ENCODE measurements at places on chromosomes 5 and 9.

DNA sequence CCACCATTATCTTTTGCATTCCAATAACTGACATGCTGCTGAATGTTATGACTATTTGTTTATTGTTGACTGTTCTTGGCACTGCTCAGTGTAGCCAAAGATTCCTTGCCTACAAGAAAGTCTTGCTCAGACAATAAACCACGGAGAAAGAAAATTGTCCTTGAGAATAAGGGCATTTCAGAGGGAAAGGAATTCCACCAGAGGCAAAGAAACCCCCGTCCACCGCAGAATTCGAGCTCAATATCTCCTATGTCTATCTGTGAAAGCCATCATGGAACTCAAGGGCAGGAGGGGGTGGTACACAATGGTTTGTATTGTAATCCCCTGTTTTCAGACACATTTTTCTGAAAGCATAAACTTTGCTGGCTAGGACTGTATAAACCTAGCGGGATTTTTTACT, 70.3 kb upstream of the ADAMTS16 start:
- no peak overlapping the region for H3K27ac ChIP-seq
- no peaks in the 10 kb centered on the region for H3K36me3 ChIP-seq
- DNase-seq: no peak
- peaks cover 6% of the 10 kb centered on the region for H3K4me1 ChIP-seq

- H3K27me3 ChIP-seq: no peaks in the 10 kb centered on the region
- H3K36me3 ChIP-seq: no peaks in the 10 kb centered on the region
- H3K27ac ChIP-seq: no peak overlapping the region
Observed at GRCh38 chr9:15249042-15249818, 57.8 kb downstream of the TTC39B start.

DNA sequence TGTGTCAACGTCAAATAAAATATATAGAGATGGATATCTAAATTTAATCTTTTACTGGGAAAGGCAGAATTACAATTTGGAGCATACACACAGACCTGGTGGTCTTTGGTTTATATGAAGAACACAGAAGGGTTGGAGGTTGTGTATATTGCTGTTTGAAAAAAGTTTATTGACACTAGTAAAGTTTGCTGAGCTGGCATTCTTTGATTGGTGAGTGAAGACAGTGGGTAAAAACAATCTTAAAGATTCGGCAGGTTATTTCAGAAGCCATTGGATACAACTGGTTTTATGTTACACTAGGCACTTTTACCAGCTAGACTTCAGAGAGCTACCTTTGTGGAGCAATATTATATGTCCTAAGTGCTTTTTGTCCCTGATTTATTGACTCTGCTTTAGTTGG, 27.2 kb downstream of the IZUMO3 start:
- no peaks in the 10 kb centered on the region for H3K4me1 ChIP-seq
- no peak overlapping the region for H3K27ac ChIP-seq
- H3K36me3 ChIP-seq: no peaks in the 10 kb centered on the region
- no peak overlapping the region for H3K4me3 ChIP-seq
- no peaks in the 10 kb centered on the region for H3K27me3 ChIP-seq
- no peak for DNase-seq

DNA sequence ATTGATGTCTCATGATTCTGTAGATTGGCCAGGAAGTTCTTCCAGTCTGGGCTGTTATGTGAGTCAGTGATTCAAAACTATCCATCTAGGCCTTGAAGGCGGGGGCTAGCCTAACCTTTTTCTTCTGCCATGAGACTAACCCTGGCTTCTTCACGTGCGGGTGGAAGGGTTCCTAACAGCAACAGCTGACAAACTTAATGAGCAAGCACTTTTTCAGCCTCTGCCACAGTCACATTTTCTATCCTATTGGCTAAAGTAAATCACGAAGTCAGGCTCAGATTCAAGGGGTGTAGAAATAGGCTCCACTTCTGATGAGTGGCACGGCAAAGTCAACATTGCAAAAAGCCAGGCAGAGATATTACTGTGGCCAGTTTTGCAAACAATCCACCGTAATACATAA, 68.4 kb downstream of the STK32A start:
- H3K27me3 ChIP-seq: no peaks in the 10 kb centered on the region
- peaks cover 2% of the 10 kb centered on the region for H3K4me1 ChIP-seq
- DNase-seq: no peak
- no peaks in the 10 kb centered on the region for H3K36me3 ChIP-seq
- H3K27ac ChIP-seq: no peak overlapping the region

GRCh38 chr5:53237876-53238275, 128.3 kb upstream of the MOCS2 start:
- H3K4me1 ChIP-seq: no peaks in the 10 kb centered on the region
- H3K27me3 ChIP-seq: no peaks in the 10 kb centered on the region
- no peak overlapping the region for H3K27ac ChIP-seq
- no peaks in the 10 kb centered on the region for H3K36me3 ChIP-seq
- no peak overlapping the region for H3K4me3 ChIP-seq
- no peak for DNase-seq

DNA sequence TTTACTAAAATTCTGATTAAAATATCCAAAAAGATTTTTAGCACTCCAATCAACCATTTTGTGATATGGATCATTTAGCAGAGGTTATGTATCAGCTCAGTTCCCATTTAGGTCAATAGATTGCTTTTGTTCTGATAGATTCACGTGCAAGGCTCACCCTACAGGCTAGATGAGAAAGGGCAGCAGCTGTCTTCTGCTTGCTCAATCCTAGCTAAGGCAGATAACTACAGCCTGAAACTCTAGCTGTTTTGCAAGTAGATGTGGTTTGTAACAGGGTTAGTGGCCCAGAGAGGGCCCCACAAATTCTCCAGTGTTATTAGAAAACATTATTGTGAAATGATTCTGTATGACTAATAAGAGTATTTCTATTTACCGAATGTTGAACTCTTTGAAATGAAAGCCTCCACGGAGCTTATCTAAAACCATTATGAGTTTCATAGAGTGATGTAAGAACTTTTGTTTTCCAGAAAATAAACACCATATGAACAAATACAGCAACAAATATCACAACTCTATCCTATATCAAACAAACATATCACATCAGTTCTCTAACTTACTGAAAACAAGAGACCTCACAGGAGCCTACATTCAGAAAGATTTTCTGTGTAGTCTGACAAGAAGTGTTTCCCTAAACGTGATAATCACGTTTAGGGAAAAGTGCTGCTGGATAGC, 841.9 kb upstream of the ACO1 start:
- no peaks in the 10 kb centered on the region for H3K4me1 ChIP-seq
- no peak overlapping the region for H3K4me3 ChIP-seq
- no peak overlapping the region for H3K27ac ChIP-seq
- DNase-seq: peak; percentile 16

DNA sequence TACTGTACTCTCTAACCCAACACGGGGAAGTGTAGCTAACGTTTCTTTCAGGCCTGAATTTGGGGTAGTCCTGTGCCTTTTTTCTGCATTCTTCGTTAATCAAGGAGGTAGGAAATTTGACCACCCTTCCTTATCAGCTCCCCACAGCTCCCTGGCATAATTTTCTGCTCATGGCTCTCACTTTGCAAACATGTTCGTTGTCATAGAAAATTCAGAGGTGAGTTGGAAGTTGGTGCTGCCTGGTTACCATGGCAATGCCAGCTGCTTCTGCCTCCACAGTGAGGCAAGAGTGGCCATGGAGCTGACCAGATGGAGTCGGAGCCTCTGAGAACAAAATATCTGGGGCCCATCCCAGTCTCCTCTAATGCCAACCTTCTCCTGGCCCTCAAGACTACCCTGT, 116.6 kb upstream of the BOD1 start:
- DNase-seq: no peak
- H3K4me1 ChIP-seq: peaks cover 3% of the 10 kb centered on the region
- H3K36me3 ChIP-seq: no peaks in the 10 kb centered on the region
- no peaks in the 10 kb centered on the region for H3K27me3 ChIP-seq
- no peak overlapping the region for H3K27ac ChIP-seq
- no peak overlapping the region for H3K4me3 ChIP-seq

DNA sequence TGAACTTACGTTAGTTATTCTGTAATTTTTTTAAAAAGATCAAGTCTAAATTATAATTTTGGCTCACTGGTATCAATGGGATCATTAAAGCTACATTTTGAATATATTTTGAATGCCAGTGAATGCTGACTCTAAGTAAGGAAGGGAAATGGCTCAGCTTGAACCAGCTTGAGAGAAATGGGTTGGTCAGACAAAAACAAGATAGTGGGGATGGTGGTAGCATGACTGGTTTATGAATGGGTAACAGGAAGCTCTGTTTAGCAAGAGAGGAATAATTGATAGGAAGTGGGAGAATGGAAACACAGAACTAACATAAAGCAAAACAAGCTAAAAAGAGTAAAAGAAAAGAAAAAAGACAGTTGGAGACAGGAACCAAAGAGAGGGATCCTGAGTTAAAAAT, 220.2 kb downstream of the ADAMTS6 start:
- H3K36me3 ChIP-seq: no peaks in the 10 kb centered on the region
- DNase-seq: no peak
- H3K27me3 ChIP-seq: no peaks in the 10 kb centered on the region
- H3K27ac ChIP-seq: no peak overlapping the region
- no peak overlapping the region for H3K4me3 ChIP-seq
- H3K4me1 ChIP-seq: peaks cover 7% of the 10 kb centered on the region

DNA sequence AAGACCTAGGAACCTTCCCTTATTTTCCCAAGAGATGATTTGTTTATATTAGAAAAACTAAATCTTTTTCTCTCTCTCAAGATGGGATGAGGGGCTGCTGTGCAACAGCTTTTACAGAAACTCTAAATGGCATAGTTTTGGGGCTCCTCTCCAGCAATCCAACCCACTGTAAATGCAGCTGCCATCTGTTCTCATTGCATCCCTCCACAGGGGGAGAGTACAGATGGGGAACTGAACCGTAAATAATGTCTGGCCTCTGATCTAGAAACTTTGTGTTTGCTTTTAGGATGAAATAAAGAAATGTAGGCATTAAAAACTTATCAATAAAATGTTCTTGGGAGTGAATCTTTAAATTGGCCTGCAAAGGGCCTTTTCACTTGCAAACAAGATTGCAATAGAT, 291.4 kb downstream of the MCTP1 start:
- no peak overlapping the region for H3K27ac ChIP-seq
- DNase-seq: no peak
- H3K4me1 ChIP-seq: no peaks in the 10 kb centered on the region
- no peaks in the 10 kb centered on the region for H3K27me3 ChIP-seq

DNA sequence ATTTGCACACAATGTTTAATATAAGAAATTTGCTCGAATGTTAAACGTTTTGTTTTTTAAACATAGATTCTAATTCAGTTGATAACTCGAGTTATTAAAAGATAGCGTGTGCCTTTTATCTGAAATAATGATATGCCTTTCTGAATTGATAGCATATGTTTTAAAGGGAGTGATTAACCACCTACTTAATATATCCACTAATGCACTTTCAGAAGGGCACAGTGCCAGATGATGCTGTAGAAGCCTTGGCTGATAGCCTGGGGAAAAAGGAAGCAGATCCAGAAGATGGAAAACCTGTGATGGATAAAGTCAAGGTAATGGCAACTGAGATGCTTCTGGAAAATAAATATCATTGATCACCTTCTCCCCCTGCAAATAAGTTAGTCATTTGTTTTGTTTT, 53.9 kb downstream of the ERAP1 start:
- no peaks in the 10 kb centered on the region for H3K27me3 ChIP-seq
- no peaks in the 10 kb centered on the region for H3K4me1 ChIP-seq
- no peaks in the 10 kb centered on the region for H3K36me3 ChIP-seq
- no peak overlapping the region for H3K4me3 ChIP-seq
- H3K27ac ChIP-seq: no peak overlapping the region

DNA sequence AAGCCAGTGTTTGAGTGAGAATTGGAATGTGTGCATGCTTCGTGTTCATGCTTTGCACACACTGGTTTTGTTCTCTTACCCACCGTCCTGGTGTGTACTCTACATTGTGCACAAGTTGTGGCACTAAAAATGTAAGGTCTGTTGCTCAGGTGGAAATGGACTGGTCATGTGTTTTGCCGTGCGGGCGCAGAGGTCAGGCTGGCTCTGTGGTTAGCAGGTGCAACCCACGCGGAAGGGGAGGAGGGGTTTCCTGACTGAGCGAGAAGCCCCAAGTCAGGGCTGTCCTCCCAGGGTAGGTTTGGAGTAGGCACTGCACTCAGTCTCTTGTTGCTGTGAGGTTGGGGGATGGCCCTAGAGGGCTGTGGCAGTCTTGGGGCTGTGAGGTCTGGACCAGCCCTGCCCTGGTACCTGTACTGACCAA, 86.6 kb downstream of the EHMT1 start:
- no peak for DNase-seq
- H3K27ac ChIP-seq: no peak overlapping the region
- no peaks in the 10 kb centered on the region for H3K27me3 ChIP-seq
- H3K4me3 ChIP-seq: no peak overlapping the region
- peaks cover 3% of the 10 kb centered on the region for H3K36me3 ChIP-seq

DNA sequence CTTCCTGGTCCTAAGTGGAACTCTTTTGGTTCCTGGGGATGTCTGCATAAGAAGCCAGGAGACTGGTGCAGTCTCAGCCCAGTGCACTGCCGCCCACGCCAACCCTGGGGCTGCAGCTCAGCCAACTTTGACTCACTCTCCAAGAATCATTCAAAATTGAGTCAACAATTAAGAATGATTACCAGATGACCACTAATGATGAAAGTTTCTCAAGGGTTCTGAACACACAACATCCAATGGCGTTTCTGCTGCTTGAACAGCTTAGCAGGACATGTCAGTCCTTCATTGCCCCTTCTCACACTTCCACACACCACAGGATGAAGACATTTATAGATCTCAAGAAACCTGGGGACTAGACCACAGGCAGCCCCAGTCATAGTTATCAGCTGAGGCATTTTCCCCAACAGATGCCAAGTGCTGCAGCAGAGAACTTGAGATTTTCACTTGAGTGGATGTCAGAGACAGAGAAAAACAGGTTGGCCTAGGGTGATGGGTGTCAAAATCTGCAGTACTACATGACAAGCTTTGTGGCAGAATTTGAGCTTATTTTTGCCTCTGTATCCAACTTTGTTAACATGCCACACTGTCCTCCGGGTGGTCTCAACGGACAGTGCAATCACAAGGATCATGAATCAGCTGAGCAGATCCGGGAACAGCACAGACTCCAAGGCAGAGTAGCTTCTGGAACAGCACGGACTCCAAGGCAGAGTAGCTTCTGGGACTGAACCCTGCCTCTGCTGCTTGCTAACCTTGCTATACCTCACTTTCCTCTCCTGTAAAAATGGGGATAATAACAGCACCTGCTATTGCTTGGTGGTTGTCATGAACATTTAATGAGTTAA, 356.1 kb downstream of the SPOCK1 start:
- H3K27me3 ChIP-seq: no peaks in the 10 kb centered on the region
- H3K36me3 ChIP-seq: no peaks in the 10 kb centered on the region

- H3K27me3 ChIP-seq: peaks cover 2% of the 10 kb centered on the region
- H3K4me1 ChIP-seq: no peaks in the 10 kb centered on the region
- peak; percentile 64 for DNase-seq
- no peaks in the 10 kb centered on the region for H3K36me3 ChIP-seq
- H3K4me3 ChIP-seq: no peak overlapping the region
Observed at GRCh38 chr9:32378993-32379729, 5.3 kb upstream of the ACO1 start.

Data from iPS DF 6.9 (cell line).